Prostate gland (tissue), 2 donors: ENCODE measurements at places on chromosomes 6 and 20. TPM values are rescaled to one million over a fixed set of nuclear protein-coding genes. Genes with fewer than 3 reads are reported as not detected.
A peak's percentile ranks its signal among the peaks of the same experiment; 100 is the strongest.

DNA sequence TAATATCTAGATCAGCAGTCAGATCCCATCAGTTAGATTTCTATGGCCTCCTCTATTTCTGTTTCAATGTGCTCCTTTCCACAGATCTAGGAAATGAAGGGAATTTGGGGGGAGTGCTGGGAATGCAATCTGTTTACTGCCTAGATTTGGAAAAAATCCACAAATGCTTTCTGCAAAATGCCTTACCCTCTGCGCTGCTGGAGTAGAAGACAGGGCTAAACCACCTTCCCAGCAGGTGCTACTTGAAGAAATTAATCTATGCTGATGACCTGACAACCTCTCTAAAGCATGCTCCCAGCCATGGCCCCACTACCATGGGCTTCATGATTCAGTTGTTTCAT, 46.2 kb downstream of the LY86 start:
- no peak for DNase-seq

DNA sequence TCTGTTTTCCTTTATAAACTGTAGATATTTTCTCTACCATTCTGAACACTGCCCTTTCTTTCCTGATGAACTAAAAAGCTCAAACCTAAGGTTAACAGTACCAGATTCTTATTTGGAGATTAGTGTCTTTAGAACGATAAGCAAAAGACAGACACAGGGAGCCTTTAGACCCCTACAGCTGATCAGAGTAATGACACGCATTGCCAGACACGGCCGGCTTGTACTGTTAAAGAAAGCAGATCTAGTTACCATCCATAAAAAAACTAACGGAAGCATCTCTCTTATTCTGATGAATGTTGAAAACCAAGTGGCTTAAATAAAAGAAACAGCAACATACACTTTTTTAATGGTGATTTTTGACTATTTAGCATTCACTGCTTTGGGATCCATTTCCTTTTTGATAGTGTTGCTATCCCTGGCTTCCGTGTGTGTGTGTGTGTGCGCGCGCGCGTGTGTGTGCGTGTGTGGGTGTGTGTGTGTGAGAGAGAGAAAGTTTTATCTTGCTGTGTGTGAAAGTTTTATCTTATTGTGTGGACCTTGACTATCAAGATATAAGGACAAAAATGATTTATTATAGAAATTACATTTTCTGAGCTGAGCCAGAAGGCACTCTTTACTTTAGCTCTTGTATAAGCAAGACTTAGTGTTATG, 95.6 kb upstream of the SLC35B3 start:
- no peak for DNase-seq

- DNase-seq = no peak
Measured at GRCh38 chr6:1745814-1746213, 136.1 kb downstream of the FOXC1 start.

GRCh38 chr6:110622912-110623578, 146.6 kb upstream of the SLC22A16 start:
- peak; percentile 52 for DNase-seq

DNA sequence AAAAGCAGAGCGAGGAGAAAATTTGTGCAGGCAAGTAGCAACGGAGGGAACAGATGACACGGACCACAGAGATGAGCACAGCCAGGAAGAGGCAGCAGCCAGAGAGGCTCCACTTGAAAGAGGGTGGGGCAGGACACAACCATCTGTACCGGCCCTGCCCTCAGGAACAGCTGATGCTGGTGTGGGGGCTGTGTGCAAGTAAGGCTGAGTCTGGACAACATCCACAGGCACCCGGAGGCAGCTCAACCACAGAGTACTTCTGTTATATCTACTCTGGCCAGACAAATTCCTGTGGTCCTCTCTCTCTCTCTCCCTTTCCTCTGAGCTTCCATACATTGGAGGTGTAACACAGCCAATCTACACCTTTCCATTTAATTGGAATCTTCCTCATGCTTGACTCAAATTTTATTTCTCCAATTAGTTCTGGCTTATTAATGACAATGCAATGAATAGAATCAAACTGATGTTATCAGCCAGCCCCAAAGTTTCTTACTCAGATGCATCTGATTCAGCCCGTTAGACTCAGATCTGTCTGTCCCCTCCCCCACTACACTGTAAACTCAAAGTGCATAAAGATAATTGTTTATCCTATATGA, 24.9 kb downstream of the KIF13A start:
- DNase-seq = no peak

- DNase-seq = no peak
Measured at GRCh38 chr20:51622004-51622874, 79.7 kb upstream of the NFATC2 start.

DNA sequence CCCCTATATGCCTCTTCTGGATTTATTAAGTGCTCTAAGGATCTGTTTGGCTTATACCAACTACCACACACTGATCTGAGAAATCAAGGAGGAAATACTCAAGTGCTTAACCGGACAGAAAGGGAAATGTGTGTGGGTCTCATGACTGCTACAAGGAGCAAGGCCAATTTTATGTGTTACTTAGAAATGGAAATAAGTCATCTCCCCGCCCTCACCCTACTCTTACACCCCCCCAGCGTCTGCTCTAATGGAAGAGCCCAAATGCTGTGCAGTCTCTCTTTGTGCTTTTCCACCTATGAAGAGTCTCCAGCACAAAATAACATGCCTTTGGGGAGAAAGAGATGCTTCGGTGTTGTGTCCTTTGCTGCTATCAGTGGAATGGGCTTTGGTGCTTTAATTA, 428.8 kb upstream of the ARID1B start:
- DNase-seq = no peak

DNA sequence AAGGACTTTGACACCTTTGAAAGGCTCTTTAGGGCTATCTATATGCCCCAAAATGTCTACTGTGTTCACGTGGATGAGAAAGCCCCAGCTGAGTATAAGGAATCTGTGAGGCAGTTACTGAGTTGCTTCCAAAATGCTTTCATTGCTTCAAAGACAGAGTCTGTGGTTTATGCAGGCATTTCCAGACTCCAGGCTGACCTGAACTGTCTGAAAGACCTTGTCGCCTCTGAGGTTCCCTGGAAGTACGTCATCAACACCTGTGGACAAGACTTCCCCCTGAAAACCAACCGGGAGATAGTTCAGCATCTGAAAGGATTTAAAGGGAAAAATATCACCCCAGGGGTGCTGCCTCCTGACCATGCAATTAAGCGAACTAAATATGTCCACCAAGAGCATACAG, 65.2 kb downstream of the GCNT2 start:
- no peak for DNase-seq

DNA sequence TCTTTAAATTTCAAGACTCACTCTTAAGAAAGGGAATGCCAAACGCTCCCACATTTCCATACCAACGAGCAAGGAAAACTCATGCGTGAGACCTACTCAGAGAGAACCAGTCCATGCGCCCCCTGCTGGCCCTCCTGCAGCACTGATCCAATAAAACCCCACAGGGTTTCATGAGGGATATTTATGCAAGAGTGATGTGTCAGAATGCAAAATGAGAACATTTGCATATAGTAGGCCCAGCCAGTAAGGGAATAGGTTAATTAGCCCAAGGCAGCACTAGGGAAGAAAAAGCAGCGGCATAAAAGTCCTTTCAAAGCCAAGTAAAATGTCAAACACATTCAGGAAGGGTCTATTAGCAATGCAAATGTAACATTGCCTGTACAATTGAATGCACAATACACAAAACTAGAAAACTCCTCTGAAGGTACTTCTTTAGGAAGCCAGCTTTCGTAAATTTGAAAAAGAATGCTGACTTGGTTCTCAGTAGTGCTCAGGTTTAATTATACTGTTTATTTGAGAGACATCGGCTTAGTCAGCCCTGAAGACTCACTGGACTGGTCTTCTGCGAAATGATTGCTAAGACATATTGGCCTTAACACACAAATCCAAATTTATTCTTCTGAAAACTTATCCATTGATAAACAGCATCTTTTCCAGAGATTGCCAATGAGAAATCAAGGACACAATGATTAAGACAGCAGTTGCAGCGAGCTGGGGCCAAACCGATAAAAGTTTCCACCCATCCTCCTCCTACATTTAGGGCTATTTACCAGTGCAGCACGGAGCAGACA, 93.2 kb downstream of the GMPR start:
- peak; percentile 53 for DNase-seq

DNA sequence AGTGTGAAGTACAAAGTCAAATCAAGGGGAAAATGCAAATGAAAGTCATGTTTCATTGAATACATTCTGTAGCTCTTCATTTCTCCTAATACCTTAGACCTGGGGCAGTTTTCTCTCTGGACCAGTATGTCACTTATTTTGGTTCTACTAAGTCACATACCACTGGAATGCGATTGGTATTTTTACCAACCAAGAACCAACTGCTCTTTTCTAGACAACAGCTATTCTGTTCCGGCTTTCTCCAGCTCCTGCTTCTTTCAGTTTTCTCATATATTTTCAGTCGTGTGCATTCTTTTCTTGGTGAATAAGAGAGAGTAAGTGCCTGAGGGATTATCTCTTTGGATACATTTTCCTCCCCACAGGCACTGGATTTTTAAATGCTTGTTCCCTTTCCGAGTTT, 39.2 kb upstream of the SPACA1 start:
- DNase-seq = no peak

GRCh38 chr6:10373642-10374359, 41.1 kb downstream of the TFAP2A start:
- no peak for DNase-seq

Gene LAMA2
- total RNA-seq = 89.1 TPM

Gene CD93
- total RNA-seq = 31.1 TPM

Gene HM13
- total RNA-seq = 131 TPM

Gene RBPJL
- total RNA-seq = not detected

Gene SOX4
- 44.1 TPM for total RNA-seq

Gene VSX1
- total RNA-seq = not detected

Gene ZSCAN23
- 5.7 TPM for total RNA-seq

Gene FRMD1
- 2.2 TPM for total RNA-seq

Gene FRK
- total RNA-seq = 6.9 TPM

Gene SPTLC3
- total RNA-seq = 24.5 TPM

Gene NKX2-4
- not detected for total RNA-seq

Gene ME1
- total RNA-seq = 6.4 TPM

Gene TPD52L2
- total RNA-seq = 127 TPM
